ENCODE measurements at places on chromosomes 2 and 18.

DNA sequence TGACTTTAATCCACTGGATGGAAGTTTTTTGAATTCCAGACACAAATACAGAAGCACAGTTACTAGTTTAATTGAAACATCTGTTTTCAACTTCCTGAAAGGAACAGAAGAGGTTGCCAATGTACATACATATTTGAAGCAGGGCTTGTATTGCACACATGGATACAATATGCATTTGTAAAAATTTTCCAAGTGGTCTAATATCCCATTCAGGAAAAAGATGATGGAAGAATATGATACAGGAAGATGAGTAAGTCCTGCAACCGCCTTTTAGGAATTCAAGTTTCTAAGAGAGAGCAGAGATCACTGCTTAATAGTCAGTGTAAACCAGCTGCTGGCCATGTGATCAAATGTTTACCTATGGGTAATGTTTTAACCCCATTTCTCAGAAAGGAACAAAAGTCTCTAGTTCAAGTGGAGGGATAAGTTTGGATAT lies 265.4 kb downstream of the TRIB2 start:
- DNase-seq = no peak

DNA sequence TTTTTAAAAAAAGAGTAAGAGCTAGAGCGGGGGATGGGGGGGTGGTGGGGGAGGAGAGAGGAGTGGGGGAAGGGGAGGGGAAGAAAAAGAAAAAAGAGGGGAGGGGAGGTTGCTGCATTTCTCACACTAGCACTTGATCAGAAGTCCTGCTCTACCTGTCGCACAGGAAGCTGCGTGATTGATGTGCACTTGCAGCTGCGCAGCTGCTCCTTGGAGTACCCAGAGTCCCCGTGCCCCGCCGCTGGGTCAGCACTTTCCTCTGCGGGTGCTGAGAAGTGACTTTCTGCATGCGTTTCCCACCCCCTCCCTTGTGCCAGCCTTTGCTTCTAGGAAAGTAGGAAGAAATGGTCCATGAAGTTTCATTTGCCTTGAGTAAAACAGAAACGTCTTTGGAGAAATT lies 297.3 kb downstream of the ETAA1 start:
- no peak for DNase-seq

- DNase-seq = no peak
Measured at GRCh38 chr2:30271301-30271700, 40.0 kb downstream of the LBH start.

GRCh38 chr2:130871843-130872740 lies 35.4 kb downstream of the ARHGEF4 start:
- DNase-seq = no peak

GRCh38 chr2:145059914-145060313 lies 540.0 kb upstream of the ZEB2 start:
- DNase-seq = no peak

DNA sequence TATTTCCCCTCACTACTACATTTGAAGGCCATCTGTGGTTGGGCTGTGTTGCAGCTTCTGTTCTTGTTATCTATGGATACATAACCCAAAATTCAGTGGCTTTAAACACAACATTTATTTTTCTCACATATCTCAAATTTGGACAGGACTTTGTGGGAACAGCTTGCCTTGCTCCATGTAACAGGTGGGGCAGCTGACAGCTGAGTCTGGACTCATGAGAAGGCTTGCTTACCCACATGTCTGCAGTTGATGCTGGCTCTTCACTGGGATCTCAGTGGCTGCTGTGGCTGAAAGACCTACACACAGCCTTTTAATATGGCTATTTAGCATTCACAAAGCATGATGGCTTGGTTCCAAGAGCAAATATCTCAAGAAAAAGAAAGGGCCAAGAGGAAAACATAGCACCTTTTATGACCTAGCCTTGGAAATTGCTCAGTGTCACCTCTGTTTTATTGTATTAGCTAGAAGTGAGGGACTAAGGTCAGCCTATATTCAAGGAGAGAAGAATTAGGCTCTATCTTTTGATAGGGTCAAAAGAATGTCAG lies 296.8 kb upstream of the ZNF521 start:
- DNase-seq = no peak

DNA sequence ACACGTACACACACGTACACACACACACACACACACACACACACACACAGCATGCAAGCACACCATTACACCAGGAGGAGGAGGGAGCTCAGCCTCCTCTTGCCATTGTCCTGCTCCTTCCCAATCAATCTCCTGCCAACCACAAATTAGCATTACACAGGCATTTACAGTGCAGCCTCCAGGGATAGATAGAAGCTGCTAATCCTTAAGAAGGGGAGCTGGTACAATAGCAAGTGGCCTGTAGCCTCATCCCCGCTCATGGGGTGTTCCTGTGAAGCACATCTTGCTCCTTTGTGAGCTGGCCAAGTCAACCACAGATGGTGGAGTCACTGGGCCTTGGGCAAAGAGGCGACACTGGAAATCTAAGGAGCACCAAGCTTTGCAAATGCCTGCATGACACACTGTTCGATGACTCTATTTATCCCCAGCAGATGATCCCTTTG lies 110.3 kb upstream of the PKDCC start:
- DNase-seq = no peak

- no peak for DNase-seq
Measured at GRCh38 chr2:198775737-198776136, 682.0 kb downstream of the SATB2 start.

DNA sequence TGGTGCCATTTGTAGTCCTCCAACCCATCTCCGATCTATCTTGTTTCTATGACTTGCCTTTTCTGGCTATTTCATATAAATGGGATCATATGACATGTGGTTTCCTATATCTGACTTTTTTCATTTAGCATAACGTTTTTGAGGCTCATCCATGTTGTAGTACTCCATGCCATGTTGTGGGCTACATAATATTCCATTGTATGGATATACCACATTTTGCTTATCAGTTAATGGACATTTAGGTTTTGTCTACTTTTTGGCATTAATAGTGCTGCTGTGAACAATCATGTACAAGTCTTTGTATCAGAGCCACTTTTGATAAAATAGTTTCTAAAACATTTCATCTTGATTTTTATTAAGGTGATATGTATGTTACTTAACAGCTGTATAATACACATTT lies 7.4 kb downstream of the CEBPZOS start:
- DNase-seq = no peak

DNA sequence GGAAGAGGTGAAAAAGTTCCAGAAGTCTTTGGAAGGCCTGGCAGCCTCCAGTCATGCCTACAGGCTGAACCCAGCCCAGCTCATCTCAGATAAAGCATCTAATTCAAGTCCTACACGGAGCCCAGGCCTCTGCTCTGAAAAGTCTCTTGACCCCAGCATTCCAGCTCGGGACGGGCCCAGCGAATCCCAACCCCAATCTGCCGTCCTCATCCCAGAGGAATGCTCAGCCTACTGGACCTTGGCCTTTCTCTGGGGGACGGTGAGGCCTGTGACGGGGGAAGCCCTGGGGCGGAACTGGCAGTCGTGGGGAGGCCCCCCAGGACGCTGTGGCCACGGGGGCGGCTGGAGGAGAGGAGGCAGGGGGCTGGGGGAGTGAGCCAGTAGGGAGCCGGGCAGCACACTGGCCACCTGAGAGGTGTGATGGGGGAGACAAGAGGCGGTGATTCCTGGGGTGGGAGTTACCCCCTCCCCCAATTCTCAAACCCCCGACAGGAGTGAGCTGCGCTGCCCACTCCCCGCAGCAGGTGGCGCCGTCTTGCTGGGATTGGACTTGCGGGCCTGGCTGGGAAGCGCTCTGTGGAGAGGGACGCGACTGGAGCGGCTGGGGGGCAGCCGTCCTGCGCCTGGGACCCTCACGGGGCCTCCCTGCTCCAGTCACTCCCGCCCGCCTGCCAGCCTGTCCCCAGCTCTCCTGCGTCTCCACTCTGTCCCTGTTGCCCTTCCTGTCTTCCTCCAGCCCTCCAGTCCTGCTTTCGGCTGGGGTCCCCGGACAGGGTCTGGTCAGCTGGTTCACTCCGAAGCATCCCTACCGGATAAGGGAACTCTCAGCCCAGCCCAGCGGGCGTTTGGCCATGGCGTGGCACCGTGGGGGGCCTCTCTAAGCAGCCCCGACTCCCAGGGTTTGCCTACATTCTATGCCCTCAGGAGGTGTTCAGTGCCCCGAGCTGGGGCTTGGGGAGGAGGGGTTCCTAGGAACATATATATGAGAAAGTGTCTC lies 182.6 kb upstream of the HAAO start:
- DNase-seq = peak; percentile 32

GRCh38 chr2:229425598-229425997 lies 154.5 kb upstream of the PID1 start:
- no peak for DNase-seq

DNA sequence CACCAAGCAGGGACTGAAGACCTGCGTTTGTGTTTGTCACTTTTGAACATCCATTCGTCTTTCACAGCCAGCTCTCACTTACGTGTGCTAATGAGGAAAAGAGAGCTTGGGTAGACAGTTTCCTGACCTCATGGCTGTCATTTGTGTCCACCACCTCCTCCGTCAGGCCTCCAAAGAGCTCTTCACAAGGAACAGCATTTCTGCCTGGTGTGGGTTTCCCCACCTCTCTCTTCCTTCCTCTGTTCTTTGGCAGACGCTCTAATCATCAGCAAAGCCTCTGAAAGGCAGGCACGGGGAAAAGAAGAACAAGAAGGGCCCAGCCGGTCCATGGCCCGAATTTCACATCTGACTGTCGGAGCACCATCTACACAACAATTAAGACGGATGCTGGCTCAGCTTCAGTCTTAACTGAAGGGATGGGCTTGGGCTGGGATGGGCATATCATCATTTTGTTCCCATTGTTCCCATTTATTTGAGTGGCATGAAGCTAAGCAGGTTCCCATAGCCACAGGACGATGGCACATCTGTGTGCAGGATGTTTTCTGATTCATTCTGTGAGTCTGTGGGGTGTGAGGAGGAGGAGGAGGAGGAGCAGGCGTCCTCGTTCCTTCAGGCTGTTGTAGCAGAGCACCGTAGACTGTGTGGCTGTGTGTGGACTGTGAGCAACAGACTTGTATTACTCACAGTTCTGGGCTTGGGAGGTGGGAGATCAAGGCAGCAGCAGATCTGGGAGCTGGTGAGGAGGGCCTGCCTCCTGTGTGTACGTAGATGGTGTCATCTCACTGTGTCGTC lies 66.4 kb downstream of the TSHZ1 start:
- DNase-seq = no peak

DNA sequence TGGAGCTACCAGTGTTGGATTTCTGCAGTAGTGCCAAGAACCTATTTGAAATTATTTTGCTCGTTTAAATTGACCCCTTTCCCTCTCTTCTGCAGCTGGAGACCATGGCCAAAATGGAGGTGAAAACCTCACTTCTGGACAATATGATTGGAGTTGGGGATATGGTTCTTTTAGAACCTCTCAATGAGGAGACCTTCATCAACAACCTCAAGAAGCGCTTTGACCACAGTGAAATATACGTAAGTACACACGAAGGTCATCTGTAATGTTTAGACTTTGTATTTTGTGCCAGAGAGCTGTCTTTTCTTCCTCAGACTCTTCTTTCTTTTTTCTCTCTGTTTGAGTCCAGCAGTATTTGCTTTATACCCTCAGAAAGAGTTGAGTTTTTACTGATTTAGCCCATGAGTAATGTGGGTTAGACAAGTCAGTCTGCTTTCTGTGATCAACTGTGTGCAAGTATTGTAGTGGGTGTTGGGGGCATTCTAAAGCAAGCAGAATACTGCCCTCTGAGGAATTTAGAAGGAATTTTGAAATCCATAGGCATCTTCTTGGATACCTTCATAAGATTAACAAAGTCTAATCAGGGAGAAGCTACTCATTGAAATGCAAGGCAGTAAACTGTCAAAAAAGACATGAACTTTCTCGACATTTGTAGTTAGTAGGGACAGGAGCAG lies 31.7 kb downstream of the MYO1B start:
- no peak for DNase-seq

DNA sequence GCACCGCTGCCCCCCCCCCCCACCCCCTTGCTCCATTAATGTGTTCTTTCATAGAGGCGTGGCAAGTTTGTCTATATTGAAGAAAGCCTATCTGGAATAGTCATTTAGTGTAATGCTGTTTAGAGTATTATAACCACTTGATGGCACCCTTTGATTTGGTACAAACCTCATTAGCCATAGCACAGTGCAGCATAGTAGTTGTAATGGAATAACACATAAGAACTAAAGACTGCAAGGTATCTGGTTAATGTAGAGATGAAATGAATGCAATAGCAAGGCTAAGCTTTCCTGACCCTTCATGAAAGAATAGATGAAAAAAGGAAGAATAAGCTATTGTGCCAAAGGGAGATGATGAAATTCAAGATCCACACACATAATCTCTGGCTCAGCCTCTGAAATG lies 81.9 kb downstream of the EHBP1 start:
- DNase-seq = no peak

DNA sequence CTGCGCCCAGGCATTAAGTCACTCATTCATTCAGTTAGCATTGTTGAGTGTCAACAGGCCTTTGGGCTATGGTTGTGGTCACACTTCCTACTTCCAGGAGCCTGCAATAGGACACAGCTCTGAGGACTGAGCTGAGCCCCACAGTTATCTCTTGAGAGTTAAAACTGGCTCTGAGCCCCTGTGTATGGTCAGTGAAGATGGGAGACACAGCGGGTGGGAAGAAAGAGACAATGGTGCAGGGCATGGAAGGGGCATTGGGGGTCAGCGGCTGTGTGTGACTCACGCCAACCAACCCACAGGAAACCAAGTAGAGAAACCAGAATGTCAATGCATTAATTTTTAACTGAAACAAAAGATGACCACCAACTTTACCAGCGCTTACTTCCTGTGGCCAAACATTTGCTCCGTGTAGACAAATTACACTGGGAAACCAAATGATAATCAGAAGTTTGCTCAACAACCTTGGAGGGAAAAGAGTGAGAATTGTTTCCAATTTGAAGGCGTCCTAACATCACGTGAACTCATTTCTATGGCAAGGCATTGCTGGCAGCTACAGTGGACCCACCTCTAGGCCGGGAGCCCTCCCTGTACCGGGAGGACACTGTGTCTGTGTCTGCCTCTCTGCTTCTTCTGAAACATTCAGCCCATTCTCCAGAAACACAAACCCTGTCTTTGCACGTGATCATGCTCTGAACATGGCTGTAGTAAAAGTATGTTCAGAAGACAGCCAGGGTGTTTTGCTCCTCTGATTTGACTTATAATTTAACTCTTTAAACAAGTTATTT lies 212.0 kb upstream of the ID2 start:
- DNase-seq = no peak

- no peak for DNase-seq
Measured at GRCh38 chr18:13640266-13640860, 86.0 kb downstream of the FAM210A start.

GRCh38 chr18:52287151-52287550 lies 52.8 kb upstream of the DCC start:
- no peak for DNase-seq

DNA sequence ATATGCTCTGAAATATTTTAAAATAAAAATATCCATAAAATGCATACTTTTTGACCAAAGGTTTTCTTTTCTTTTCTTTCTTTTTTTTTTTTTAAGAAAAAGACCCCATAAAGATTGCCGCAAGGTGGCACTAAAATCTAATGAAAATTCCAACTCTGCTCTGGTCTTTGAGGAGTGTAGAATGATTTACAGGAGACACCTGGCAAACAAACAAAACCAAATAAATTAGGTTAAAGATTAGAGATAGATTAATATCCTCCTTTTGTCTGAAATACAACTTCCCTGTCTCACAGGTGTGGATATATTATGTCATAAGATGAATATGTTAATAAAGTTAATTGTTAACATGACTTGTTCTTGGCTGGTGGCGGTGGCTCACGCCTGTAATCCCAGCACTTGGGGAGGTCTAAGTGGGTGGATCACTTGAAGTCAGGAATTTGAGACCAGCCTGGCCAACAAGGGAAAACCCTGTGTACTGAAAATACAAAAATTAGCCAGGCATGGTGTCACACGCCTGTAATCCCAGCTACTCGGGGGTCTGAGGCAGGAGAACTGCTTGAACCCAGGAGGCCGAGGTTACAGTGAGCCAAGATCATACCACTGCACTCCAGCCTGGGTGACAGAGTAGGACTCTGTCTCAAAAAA lies 3.5 kb upstream of the RHOB start:
- DNase-seq = no peak

All from activated gamma-delta T cell (primary cell).